GM23248 (cell line): ENCODE measurements at places on chromosomes 3 and 15. TPM values are rescaled to one million over a fixed set of nuclear protein-coding genes. Genes with fewer than 3 reads are reported as not detected.

Gene C3orf49
- total RNA-seq = not detected in 2 replicates

Gene FGD5
- total RNA-seq = not detected in 2 replicates

GRCh38 chr3:188064831-188065493, 89.0 kb upstream of the LPP start:
- H3K4me3 ChIP-seq = no peak overlapping the region
- peaks cover 21% of the 10 kb centered on the region for H3K4me1 ChIP-seq
- H3K27me3 ChIP-seq = no peaks in the 10 kb centered on the region

- no peak overlapping the region for H3K27ac ChIP-seq
- H3K36me3 ChIP-seq = no peaks in the 10 kb centered on the region
- no peaks in the 10 kb centered on the region for H3K27me3 ChIP-seq
- no peak overlapping the region for H3K4me3 ChIP-seq
- peak; percentile 41 for DNase-seq
Observed at GRCh38 chr3:74420538-74421124, 193.8 kb downstream of the CNTN3 start.

- H3K4me1 ChIP-seq = peaks cover 14% of the 10 kb centered on the region
- no peaks in the 10 kb centered on the region for H3K36me3 ChIP-seq
Observed at GRCh38 chr3:143672396-143673165, 175.7 kb downstream of the SLC9A9 start.

Gene GPR160
- 0.13 and 0.76 TPM in 2 replicates for total RNA-seq

DNA sequence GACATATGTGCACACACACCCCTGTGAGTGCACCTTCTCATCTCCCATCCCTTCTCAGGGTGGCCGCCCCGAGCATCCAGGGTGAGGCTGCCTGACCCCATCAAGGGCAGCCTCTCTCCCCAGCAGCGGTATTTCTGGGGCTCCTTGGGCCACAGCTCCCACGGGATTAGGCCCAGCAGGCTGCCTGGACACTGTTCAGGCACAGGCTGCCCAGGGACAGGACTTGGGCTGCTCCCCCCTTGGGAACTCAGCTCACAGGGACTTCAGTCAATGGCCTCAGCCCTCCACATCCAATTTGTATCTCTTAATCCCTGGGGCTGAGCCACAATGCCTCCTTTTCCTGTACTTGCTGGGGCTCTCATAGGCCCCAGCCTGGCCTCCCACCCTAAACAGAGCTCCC, 35.0 kb downstream of the RHCG start:
- H3K27ac ChIP-seq = no peak overlapping the region
- no peaks in the 10 kb centered on the region for H3K36me3 ChIP-seq
- H3K4me3 ChIP-seq = no peak overlapping the region
- DNase-seq = no peak
- H3K27me3 ChIP-seq = peaks cover 23% of the 10 kb centered on the region
